Activated CD8-positive, alpha-beta memory T cell treated with anti-CD3 and anti-CD28 coated beads for 4 hours (primary cell): ENCODE measurements at places on chromosomes 2 and 18.

DNA sequence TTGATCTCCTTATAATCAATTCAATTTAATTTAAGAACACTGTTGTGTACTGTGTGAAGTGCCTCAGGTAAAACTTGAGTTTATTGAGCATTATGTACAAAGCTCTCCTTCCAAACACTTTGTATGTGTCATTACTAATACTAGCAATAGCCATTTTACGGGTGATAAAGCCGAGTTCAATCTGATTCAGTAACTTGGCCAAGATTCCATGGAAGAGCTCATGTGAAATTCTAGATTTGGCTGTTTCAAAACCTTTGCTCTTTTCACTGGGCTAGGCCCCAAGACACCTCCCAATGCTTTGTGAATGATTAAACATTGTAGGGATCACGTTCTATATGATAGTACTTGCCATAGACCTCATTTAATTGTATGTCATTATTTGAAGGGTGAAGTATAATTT is 8.9 kb upstream of the NFE2L2 start:
- no peak for DNase-seq

DNA sequence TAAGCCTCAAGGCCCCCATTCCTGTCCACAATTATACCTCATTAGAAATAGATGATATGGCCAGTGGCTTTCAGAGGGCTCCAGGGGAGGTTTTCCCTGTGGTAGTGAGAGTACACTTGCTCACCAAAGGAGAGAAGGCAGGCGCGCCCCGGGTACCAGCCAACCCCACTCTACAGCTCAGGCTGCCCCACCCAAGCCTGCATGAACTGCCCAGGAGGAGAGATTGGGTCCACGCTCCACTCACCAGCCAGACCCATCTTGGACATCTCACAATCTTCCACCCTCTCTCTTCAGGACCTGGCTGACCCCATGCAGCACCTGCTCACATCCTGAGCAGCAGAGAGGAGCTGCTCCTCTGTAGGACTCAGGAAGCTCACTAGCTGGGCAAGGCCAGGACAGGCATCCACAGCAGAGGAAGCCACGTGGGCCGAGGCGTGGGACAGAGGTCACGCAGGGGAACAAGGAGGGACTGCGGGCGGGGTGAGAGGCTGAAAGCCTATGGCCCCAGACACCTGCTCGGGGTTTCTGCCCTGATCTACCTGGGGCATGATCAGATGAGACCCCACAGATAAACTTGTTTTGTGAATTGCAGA is 53.9 kb upstream of the GLI2 start:
- no peak for DNase-seq

- no peak for DNase-seq
Measured at GRCh38 chr18:50917021-50917420, 38.1 kb downstream of the ME2 start.

- no peak for DNase-seq
Measured at GRCh38 chr2:241895712-241896641, 26.4 kb downstream of the RTP5 start.

GRCh38 chr18:6764382-6764781 is 34.9 kb downstream of the ARHGAP28 start:
- no peak for DNase-seq

DNA sequence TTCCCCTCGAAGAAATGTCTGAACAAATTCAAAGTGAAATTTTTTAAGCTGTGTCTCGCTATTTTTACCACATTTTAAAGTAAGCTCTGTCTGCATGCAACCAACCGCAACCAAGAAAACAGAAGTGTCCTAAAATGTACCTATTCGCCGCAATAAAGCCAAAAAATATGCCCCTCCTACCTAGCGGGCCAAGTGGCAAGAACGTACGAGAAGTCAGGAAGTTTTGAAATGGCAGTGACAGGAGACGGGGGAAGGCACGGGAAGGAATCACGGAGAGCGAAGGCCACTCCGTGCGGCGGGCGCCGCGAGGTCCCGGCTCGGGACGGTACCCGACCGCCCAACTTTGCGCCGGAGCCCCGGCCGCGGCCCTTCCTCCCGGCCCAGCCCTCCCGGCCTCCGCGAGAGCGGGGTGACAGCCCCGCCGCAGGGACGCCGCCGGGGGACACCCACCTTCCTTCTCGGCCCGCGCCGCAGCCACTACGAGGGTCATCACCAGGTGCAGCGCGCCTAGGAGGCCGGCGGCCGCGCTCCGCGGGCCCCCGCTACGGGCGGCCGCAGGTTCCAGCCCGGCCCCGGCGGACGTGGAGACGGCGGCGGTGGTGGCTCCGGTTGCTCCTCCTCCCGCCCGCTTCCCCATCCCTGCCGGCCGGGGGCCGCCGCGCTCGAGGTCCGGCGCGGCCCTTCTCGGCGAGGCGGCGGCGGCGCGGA is 568 bp downstream of the TMEM131 start:
- peak; percentile 1 for DNase-seq

- DNase-seq: no peak
Measured at GRCh38 chr18:62757399-62758010, 42.2 kb downstream of the PHLPP1 start.

DNA sequence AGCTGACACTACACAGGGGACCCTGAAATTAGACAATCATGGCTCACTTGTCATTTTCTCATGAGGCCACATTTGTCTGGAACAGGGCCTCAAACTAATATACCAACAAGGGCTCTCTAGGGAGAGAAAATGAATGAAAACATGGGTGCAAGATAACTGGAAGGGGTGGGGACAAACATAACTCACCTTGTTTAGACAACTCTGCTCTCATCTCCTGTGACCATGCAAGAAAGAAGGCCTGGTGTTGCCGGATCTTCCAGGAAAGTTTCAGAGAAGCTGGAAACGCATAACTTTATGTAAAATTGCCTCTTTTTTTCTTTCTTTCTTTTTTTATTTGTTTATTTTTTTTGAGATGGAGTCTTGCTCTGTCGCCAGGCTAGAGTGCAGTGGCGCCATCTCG is 80.4 kb upstream of the SPRED2 start:
- DNase-seq: no peak

DNA sequence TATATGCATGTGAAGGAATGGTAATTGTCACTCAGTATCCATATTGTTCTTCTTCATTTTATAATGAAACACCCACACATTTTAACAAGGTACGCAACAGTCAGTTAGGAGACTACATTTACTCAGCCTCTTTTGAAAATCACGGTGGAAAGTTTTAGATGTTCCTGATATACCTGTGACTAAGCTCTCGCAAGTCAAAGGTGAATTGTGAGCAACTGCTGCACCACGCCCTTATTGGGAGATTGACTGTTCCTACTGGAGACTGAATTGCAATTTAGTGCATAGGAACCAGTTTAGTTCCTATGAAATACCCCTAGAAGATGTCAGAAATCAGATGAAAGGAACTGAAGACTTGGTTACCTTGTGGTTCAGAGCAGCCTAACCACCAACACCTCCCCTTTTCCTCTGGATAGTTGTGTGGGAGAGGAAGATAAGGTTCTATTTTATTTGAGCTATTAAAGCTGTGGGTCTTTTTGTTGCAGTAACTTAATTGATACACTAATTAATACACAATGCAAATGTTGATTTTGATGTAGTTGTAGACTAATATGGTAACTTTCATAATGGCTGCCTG is 1280.5 kb upstream of the CDH2 start:
- DNase-seq: no peak

- DNase-seq: no peak
Measured at GRCh38 chr2:218218268-218219185, 1.5 kb downstream of the ARPC2 start.

DNA sequence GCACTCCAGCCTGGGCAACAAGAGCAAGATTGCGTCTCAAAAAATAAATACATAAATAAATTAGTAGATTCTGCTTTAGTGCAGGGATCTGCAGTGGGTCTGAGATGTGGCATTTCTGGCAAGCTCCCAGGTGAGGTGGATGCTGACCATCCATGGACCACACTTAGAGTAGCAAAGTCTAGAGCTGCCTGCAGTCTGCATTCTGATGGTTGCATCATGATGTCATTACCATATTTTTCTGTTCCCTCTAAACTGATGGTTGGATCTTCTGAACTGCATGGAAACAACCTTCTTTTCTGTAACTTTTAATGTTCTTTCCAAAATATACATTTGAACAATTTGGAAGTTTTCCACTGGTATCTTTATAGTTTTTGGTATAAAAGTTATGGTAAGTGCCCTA is 42.9 kb downstream of the MYL12B start:
- DNase-seq: no peak

GRCh38 chr2:38734299-38735058 is 16.7 kb downstream of the SRSF7 start:
- DNase-seq: no peak

- no peak for DNase-seq
Measured at GRCh38 chr2:229728370-229728769, 14.0 kb upstream of the DNER start.

GRCh38 chr18:35592298-35592697 is 10.8 kb downstream of the GALNT1 start:
- no peak for DNase-seq

DNA sequence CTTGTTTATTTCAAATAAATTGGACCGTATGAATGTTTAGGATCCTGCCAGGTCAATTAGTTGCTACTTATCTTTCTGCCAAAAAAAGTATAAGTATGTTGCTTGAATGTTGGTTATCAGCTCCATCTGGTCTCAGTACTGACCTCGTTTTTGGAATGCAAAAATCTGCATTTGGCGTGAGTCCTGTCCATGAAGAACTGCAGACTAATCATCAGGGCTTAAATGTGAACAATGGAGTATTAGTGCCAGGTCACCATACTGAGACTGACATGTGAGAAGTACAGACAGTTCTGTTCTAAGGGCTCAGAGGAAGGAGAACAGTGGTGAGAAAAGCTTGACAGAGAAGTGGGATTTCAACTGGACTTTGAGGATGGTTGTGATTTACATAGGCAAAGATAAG is 393.1 kb upstream of the SLC14A2 start:
- DNase-seq: no peak

DNA sequence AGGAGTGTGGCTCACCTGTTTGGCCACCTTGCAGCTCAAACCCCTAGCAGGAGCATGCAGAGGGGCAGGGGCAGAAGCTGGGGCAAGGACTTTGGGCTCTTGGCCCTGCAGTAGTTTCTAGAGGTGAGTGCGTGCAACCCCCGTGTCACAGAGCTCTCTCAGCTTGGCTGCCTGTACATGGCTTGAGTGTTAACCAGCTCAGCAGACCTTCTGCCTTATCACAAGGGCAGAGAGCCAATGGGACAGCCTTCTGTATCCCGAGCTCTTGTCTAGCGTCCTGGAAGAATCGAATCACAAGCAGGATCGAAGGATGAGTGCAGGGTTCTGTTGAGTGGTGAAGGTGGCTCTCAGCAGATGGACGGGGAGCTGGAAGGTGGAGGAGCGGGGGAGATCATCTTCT is 120.3 kb upstream of the TMEM18 start:
- no peak for DNase-seq

GRCh38 chr2:42877511-42877910 is 85.1 kb upstream of the HAAO start:
- DNase-seq: no peak

- no peak for DNase-seq
Measured at GRCh38 chr2:220198896-220199295, 571.5 kb downstream of the SLC4A3 start.

DNA sequence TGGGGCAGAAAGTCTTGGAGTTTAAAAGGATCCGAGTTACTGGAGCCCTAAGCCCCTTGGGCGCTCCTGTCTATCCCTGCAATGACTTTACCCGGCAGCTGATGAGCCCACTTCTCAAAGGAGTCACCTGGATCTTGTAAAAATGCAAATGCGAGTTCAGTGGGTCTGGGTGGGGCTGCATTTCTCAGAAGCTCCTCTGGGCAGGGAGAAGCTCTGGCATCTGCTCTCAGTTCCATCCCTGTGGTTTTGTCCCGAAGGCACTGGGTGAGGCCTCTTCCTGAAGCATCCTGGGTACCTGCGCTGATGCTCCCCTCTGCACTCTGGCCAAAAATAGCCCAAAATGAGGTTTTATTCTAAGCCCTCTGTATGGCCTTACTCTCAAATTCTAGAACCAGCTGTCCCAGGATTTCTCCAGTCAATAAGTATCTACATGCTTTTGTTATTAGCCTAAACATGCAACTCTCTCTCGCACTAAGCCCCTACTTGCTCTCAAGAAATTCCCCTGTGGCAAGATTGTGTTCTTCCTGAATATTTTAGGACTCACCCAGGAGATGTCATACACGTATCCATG is 167.8 kb upstream of the APCDD1 start:
- DNase-seq: no peak

DNA sequence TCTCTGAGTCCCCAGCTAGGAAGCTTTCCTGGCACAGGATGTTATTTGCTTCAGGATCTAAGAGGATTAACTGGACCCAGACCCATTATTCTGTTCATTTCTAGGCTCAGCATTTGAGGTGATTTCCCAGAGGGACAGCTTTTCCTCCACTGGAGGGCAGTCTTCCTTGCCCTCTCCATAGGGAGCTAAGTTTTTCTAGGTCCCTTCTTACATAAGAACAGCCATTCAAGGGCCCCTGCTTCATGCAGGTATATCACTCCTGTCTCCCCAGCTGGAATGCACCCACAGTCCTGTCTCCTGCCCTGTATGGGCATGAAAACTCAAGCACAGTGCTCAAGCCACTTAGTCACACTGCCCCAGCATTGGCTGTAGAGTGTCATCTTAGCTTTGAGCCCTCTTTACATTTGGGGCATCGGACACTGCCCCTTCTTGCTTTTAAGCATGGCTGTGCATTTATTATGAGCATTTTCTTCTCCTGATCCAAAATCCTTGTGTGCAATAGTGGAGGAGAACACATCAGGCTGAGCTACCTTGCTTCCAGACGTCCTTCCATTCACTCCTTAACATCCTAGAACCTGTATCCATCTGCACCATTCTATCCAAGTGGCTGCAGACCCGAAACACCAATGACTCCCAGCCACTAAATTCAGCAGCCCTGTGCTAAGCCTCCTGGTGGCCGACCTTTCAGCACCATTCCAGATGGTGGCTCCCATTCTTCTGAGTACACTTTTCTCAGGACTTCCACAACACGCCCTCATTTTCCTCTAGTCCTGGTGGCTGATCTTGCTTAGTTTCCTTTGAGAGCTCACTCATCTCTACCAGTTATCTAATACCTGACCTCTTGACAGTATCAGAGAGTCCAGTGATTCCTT is 80.0 kb downstream of the COPS8 start:
- no peak for DNase-seq

GRCh38 chr2:25524507-25524906 is 148.9 kb downstream of the DTNB start:
- no peak for DNase-seq

DNA sequence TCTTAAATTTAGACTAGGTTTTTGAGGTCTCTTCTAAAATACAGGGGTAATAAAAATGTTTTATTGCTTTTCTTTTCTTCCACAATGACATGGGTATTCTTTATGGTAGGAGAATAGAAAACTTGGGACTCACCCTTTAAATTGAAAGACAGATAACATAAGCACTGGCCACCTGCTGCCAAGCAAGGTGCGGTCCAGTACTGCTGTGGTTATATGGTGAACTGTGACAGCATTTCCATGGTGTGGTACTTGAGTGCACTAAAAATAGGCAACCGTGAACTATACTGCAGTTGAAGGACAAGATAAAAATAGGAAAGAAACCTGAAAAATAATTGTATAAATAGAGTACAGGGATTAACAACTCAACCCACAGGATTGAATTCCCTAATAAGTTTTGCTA is 54.4 kb upstream of the GRB14 start:
- no peak for DNase-seq
